ENCODE measurements at places on chromosomes 7 and 10.

DNA sequence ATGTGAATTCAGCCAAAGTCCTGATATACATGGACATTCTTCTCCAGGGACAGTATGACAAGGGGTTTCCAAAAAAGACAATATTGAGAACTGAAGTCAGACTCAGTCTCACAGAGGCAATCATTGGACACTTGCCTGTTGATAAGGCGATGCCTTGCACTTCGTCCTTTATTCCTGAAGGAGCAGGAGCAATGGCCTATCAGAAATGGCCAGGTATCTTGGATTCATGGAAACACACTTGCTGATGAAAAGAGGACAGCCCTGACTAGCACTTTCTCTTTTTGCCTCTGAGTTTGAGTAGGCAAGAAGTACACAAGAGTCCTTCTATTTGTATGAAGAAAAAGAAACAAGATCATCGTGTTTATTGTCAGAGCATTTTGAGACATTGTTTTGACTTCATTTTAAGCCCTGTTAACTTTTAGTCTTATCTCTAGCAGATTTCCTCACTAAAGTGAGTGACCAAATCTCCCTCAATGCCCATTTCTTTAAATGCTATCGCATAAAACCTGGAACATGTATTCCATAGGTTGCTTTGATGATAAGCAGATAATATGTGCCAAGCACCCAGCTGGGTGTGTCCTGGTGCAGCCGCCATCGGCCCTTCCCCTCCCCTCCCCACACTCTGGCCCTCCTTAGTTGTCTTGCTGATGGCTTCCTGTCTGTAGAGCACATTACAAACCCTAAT is 26.6 kb downstream of the ST8SIA6 start:
- no peak for DNase-seq

- DNase-seq: no peak
These were observed 276.3 kb downstream of the GALNT17 start for GRCh38 chr7:71408271-71408670.

DNA sequence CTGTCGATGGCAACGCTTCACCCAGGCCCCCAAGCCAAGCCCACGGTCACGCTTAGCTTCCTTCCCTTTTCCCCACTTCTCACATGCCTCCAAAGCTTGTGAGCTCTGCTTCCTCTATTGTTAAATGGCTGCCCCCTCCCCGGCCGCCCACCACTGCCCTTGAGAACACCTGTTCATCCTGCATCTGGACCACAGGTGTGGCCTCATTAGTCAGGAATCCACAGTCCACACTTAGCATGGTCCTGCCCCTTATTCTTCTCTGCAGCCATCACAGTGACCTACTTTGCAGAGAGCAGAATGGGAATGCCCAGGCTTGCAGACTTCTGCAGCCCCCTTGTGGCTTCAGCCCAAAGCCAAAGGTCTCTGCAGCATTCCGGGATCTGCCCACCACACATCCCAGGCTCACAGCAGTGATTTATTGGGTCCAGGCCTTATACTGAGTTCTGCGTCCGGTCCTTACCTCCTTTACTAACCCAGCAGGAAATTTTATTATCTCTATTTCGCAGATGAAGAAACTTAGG is 66.9 kb downstream of the PTPRE start:
- no peak for DNase-seq

DNA sequence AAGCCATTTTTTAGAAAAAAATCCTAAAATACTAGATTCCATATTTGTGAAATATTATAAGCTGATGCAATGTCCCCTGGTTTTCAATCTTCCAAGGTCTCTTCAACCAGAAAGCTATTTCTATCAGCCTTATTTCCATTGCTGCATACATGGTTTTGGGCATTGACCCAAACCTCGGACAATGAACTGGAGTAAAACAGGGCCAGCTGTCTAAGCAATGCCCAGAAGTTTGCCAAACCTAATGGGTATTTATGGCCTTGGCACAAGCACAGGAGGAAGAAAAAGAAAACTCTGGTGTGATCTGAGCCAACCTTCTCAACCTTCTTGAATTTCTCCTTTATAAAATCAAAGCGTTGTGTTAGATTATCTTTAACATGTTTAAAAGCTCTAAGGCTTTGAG is 402.3 kb downstream of the DNAJB9 start:
- no peak for DNase-seq

- no peak for DNase-seq
These were observed 114.0 kb downstream of the BBS9 start for GRCh38 chr7:33243319-33243881.

DNA sequence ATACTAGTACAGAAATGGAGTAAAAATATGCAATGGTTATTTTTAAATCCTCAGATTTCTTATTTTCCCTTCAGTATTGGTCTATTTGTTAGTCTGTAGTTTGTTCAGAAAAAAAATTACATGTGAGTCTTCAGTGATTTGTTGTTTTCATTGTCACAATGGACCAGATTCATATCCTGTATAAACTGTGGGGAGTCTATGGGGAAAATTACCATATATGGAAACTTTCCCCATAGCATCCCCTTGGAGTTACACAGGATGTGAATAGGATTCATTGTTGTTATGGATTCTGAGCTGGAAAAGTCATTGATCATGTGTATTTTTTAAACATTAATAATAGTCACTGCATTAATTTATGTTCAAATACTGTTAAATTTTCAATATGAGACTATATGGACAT is 72.6 kb downstream of the ST7 start:
- DNase-seq: no peak

- no peak for DNase-seq
These were observed 9.5 kb downstream of the SLC13A1 start for GRCh38 chr7:123190109-123190831.

- DNase-seq: no peak
These were observed 10.7 kb upstream of the INSYN2A start for GRCh38 chr10:127207081-127207480.

DNA sequence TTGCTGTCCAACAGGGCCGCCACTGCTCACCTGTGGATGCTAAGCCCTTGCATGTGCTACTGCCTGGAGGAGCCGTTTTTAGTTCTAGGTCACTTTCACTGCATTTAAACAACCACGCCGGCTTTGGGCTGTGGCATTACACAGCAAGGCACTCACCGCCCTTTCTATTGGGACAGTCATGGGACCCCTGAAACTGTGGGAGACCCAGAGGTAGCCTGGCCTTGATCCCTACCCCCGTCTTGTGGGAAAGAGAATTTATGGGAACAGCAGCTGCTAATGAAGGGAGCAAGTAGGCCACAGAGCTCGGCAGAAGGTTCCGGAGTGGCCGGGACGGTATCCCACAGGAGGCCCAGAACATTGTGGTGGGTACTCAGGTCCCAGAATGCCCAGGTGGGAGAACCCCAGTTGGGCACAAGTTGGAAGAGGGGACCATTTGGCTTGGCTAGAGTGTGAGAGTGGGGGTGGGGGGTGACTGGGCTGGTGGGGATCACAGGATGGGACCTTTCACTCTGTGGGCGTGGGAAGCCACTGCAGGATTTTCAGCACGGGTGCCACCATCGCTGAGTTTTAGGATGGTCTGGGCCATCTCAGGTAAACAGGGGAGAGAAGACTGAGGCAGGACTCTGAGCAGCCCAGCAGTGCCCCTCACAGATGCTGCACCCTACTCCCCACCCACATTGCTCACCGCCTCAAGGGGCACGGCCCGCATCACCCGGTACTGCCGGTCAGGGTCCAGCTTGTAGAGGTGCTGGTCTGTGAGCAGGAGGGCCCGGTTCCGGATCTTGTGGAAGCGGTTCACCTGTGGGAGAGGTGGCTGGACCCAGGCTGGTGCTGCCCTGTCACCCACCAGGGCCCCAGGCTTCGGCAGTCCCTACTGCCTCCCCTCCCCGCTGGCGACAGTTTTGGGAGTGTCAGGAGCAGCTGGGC is 15.2 kb downstream of the MYO1G start:
- DNase-seq: no peak

- no peak for DNase-seq
These were observed 639.7 kb downstream of the AUTS2 start for GRCh38 chr7:70237831-70238575.

DNA sequence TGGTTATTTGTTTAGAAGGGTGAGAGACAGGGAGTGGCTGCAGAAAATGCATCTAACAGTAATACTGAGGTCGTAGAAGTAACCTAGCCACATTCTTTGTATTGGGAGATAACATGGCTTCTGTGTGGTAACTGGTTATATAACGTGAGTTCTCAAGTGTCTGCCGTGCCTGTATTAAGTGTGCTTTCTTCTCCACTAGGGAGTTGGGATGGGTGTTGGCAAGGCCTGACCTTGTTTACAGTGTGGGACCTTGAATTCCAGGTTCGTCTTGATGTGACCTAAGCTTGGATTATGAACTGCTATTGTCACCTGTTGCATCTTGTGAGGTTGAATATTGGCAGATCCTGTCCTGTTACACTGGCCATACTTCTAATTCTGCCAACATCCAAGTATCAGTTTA is 145.3 kb upstream of the NAMPT start:
- DNase-seq: no peak

GRCh38 chr10:31897506-31897905 is 31.1 kb downstream of the ARHGAP12 start:
- no peak for DNase-seq

- no peak for DNase-seq
These were observed 278.4 kb downstream of the PHF14 start for GRCh38 chr7:11252011-11252607.

DNA sequence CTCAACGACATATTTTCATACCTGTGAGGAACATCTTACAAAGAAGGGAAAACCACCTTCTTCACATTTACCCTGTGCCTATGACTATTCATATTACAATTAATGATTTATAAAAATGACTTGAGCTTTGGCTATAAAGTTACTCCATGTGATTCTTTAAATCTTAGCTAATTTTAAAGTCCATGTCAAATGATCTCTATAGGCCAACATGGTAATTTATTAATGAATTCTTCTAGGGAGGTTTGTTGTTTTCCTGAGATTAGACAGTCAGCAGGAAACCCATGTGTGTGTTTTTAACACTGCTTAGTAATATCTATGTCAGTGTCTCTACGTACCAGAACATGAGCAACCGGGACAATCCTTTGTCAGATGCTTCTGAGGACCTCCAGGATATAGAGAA is 307.3 kb downstream of the IPMK start:
- no peak for DNase-seq

GRCh38 chr10:104297697-104298660 is 29.0 kb downstream of the GSTO2 start:
- no peak for DNase-seq

GRCh38 chr10:4131407-4132215 is 346.6 kb upstream of the KLF6 start:
- DNase-seq: no peak

DNA sequence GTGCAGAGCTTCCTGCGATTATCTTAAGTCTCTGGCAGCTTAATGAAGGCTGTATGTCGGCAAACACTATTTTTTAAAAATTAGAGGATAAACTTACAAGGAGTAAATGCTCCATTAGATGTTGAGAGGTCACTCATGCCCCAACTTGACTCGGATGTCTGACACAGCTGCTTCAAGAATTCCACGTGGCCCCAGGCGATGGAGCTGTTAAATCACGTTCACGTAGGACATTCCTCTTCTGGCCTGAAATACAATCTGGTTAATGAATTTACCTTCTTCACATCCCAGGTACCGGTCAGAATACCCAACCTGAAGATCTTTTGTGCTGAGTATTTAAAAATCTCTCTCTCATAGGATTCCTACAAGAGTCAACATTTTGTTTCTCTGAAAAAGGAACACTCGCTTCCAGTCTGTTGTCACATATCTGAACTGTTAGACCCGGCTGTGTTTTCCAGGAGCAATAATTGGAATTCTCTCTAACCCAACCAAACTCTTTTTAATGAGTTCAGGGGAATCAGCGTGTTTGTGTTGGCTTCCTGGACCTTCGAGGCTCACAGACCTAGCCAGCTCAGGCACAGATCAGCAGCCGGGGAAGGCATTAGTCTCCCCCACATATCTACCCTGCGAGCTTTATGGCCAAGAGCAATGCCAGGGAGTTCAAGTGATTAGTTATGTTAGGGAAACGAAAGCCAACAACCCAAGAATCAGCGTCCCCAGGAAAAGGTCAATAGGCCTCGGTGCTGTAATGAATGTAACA is 284.9 kb downstream of the FGFR2 start:
- DNase-seq: no peak

DNA sequence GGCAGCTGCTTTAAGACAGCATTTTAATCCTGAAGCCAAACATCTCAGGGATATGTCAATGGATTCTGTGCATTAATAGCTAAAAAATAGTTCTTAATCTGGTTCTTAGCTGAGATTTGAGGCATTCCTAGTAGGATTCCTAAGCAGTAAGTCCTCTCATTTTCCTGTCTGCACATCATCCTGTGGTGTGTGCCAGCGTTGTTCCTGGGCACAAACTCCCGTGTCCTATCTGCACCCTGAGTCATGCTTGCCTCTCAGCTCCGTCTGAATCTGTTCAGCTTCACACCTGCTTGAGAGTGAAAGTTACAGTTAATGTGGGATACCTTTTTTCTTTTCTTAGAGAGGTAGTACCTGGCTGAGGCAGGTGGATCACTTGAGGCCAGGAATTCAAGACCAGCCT is 19.5 kb downstream of the BAG3 start:
- no peak for DNase-seq

DNA sequence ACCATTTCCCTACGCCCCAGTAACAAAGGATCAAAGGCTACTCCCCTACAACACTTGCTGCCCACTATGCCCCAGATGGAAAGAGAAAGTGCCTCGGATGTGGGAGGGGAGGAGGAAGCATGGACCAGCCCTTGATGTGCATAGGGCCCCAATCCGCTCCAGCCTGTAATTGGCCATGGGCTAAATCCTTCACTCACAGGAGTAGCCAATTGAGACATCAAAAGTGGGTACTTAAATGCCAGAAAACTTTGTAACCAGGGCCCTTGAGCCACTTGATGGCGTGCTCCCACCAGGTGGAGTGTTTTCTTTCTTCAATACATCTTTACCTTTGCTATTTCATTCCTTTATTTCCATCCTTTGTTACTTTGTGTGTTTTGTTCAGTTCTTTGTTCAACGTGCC is 500.5 kb upstream of the LRRN3 start:
- DNase-seq: no peak

DNA sequence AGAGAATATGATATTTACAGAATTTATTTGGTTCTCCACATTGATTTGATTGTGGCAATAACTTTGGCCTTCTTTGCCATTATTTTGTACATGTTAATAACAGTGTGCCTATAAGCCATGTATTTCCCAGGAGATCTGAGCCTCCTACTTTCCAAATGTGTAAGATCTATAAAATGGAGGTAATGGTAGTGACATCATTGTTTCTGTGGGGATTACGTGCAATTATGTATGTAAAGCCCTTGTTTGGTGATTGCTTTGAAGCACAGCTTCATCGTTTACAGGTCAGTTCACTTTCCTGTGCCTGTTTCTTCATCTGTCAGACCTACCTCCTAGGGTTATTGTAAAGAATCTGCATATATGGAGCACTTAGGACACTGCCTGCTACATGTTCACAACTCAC is 17.3 kb downstream of the YAE1 start:
- DNase-seq: no peak

DNA sequence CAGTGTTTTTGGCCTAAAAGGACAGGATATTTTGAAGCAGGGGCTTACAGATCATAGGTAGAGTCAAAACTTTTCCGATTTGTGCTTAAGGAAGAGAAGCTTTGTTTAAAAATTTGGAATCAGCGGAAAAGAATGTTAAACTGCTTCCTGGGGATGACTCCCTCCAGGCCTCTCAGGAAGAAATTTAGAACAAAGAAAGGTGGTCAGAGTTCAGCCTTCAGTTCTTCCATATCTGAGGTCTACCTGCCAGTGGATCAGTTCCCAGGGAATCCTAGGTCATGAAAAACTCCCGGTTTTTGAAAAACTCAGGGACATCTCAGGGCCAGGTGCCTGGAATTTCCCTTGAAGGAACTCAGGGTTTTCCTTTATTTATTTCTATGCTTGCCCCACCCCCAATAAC is 100.3 kb downstream of the MCU start:
- no peak for DNase-seq

- DNase-seq: no peak
These were observed at the start of gene SEMA3A for GRCh38 chr7:84194484-84195271. Gene SEMA3A, minus strand, starts transcription at chr7:84194789. Its CDS starts 203 bp downstream, at chr7:84194586.
